Astrocyte (in vitro differentiated cells and primary cell): ENCODE measurements at places on chromosomes 13 and 19. TPM values are rescaled to one million over a fixed set of nuclear protein-coding genes. Genes with fewer than 3 reads are reported as not detected.
A peak's percentile ranks its signal among the peaks of the same experiment; 100 is the strongest.

NLRP7 gene
- total RNA-seq = not detected in 2 replicates

RAB4B gene
- total RNA-seq = 18.8 and 21.0 TPM in 2 replicates

NCR1 gene
- total RNA-seq = not detected in 2 replicates

CYP2A6 gene
- total RNA-seq = not detected in 2 replicates

CCNE1 gene
- total RNA-seq = 6.8 and 8.8 TPM in 2 replicates

PPM1N gene
- total RNA-seq = 0.67 and 1.3 TPM in 2 replicates

PVR gene
- total RNA-seq = 81.6 and 83.5 TPM in 2 replicates

CD37 gene
- 0.20 TPM in 1 of 2 replicates, not detected in the other for total RNA-seq

DNA sequence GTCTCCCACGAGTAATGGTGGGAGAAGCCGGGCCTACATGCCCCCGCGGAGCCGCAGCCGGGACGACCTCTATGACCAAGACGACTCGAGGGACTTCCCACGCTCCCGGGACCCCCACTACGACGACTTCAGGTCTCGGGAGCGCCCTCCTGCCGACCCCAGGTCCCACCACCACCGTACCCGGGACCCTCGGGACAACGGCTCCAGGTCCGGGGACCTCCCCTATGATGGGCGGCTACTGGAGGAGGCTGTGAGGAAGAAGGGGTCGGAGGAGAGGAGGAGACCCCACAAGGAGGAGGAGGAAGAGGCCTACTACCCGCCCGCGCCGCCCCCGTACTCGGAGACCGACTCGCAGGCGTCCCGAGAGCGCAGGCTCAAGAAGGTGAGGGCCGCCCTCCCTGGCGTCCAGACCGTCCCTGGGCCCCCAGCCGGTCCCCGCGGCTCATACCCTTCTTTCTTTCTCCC is 1.4 kb upstream of the USF2 start:
- H3K4me3 ChIP-seq = peak overlapping the region; percentile 95
- DNase-seq = no peak
- peaks cover 5% of the 10 kb centered on the region for H3K4me1 ChIP-seq
- peak overlapping the region; percentile 83 for H3K27ac ChIP-seq
- no peaks in the 10 kb centered on the region for H3K27me3 ChIP-seq

DNA sequence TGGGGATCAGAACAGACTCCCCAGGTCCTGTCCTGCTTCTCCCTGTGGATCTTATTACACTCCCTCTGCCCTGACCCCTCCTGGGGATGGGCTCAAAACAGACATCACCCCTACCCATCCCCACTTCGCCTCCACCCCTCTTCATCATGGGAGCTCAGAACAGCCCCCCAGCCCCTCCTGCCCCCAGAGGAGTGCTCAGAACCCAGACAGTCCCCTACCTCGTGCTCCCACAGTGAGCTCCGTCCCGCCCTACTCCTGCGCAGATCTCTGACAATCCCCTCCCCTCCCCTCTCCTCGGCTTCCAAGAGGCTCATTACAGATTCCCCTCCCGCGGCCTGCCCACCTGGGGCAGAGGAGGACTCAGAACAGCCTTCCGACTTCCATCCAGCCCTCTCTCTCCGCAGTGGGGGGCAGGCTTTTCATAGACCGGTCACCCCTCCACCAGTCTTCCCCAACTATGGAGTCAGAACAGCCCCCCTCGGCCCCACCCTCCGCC is 6.1 kb downstream of the NXNL1 start:
- H3K4me1 ChIP-seq = no peaks in the 10 kb centered on the region
- peaks cover 23% of the 10 kb centered on the region for H3K27me3 ChIP-seq
- H3K4me3 ChIP-seq = no peak overlapping the region
- DNase-seq = no peak
- no peak overlapping the region for H3K27ac ChIP-seq
- H3K36me3 ChIP-seq = no peaks in the 10 kb centered on the region

DNA sequence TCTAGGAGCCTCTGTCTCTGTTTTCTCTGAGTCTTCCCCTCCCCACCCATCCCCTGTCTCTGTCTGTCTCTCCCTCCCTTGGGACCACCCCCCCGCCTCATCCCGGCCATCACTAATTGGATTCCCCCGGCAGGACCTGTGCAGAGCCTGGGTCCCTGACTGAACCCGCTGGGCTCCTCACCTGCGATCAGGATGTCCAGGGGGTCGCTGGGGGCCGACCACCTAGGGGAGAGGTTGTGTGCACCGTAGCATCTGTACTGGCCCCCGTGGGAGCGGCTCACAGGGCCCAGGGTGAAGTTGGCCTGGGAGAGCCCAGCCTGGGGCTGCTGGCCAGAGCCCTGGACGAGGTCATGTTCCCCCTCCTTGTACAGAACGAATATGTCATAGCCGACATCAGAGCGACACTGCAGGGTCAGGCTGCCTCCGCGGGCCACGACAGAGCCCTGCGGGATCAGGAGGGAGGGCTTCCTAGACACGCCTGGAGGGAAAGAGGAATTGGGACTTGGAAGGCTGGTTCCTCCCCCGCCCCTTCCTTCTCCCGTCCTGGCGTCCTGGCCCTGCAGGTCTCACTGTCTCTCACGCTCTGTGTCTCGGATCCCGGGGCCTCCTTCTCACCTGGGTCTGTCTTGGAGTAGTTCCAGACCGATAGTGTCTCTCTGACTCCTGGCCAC is 1.8 kb downstream of the LILRB5 start:
- H3K36me3 ChIP-seq = no peaks in the 10 kb centered on the region
- H3K4me3 ChIP-seq = no peak overlapping the region
- no peaks in the 10 kb centered on the region for H3K4me1 ChIP-seq

DNA sequence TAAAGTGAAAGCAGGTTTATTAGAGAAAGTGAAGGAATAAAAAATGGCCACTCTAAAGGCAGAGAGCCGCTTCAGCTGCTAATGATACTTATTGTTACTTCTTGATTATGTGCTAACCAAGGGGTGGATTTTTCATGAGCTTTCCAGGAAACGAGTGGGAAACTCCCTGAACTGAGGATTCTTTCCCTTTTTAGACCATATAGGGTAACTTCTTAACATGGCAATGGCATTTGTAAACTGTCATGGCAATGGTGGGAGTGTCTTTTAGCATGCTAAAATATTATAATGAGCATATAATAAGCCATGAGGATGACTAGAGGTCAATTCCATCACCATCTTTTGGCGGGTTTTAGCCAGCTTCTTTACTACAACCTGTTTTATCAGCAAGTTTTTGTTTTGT is 890.0 kb downstream of the UQCRFS1 start:
- H3K27me3 ChIP-seq = no peaks in the 10 kb centered on the region
- H3K36me3 ChIP-seq = no peaks in the 10 kb centered on the region
- DNase-seq = no peak
- no peak overlapping the region for H3K4me3 ChIP-seq
- H3K27ac ChIP-seq = no peak overlapping the region

DNA sequence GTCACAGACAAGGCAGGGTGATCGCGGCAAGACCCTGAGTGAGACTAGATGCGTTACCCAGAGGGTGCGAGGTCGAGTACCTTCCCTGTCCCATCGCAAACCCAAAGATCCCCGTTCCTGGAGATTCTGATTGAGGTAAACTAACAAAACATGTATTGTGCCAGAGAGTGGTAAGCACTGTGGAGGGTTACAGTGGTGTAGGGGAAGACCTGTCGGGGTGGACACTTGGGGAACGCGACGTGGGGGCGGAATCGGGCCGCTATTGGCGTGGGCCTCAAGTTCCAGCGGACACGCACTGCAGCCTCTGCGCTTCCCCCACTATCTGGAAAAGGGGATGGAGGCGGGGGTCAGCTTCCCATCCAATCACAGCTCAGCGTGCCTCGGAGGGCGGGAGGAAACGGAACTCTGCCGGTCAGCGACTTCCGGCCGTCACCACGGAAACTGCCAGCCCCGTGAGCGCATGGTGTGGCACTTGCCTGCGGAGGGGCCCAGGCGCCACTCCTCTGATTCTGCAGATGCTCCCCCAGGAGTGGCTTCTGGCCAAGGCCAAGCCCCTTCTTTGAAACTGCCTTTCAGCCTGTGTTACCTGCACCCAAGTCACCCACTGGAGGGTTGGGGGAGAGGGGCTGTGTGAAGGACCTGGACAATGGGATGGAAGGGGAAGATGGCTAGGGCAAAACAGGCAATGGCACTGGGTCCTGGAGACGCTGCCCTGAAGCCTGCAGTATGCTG is 1.0 kb upstream of the UBE2M start:
- H3K27me3 ChIP-seq = peaks cover 10% of the 10 kb centered on the region
- DNase-seq = peak; percentile 86
- peaks cover 5% of the 10 kb centered on the region for H3K36me3 ChIP-seq
- peaks cover 40% of the 10 kb centered on the region for H3K4me1 ChIP-seq
- peak overlapping the region; percentile 97 for H3K27ac ChIP-seq

- H3K36me3 ChIP-seq = no peaks in the 10 kb centered on the region
- H3K4me3 ChIP-seq = no peak overlapping the region
- H3K27ac ChIP-seq = no peak overlapping the region
- peaks cover 2% of the 10 kb centered on the region for H3K4me1 ChIP-seq
Observed at GRCh38 chr13:75258159-75258782, 223.7 kb downstream of the TBC1D4 start.

DNA sequence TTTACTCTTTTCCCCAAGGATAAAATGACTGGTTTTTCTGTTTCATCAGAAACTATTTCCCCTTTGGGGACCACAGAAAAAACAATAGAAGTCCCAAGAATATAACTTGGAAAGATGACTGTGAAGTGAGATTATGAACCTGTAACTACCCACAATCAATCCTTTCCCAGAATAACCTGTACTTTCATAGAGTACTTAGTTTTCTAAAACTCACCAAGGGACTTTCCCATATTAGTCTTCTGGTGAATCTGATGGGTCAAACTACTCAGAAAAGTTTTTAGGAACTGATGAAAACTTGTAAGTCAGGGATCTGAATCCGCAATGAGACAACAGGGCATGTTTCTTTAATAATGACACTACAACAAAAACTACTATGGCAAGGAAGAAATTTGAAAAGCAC is 62.6 kb downstream of the STK24 start:
- H3K27me3 ChIP-seq = no peaks in the 10 kb centered on the region
- H3K4me3 ChIP-seq = no peak overlapping the region
- peaks cover 8% of the 10 kb centered on the region for H3K4me1 ChIP-seq

DNA sequence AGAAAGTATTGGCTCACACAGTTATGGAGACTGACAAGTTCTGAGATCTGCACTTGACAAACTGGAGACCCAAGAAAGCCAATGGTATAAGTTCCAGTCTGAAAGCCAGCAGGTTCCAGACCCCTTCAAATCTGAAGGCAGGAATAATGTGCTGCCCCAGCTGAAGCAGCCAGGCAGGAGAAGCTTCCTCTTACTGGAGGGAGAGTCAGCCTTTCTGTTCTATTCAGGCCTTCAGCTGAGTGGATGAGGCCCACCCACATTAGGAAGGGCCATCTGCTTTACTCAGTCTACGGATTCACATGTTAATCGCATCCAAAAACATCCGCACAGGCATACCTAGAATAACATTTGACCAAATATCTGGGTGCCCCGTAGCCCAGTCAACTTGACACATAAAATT is 8.2 kb upstream of the VWA8 start:
- H3K27me3 ChIP-seq = no peaks in the 10 kb centered on the region
- no peak overlapping the region for H3K4me3 ChIP-seq
- DNase-seq = no peak
- no peaks in the 10 kb centered on the region for H3K4me1 ChIP-seq
- H3K27ac ChIP-seq = no peak overlapping the region

DNA sequence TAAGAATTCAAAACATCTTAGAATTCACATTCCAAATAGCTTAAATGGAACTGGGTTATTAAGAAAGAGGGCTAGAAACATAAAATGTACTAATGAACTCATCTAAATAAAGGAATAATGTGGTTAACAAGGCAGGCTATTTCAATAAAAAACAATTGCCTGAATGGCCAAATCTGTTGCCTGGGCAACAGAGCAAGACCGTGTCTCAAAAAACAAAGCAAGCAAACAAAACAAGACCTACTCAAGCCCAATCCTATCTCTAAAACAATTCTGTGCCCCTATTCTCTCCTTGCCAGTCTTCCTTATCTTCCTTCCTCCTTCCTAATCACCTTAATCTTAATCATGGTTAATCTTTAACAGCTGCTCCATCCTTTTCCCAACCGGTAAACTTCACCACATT is 12.1 kb downstream of the IGFL1 start:
- H3K27ac ChIP-seq = no peak overlapping the region
- peaks cover 45% of the 10 kb centered on the region for H3K27me3 ChIP-seq
- DNase-seq = no peak
- H3K4me1 ChIP-seq = no peaks in the 10 kb centered on the region

- H3K4me1 ChIP-seq = peaks cover under 1% of the 10 kb centered on the region
- no peaks in the 10 kb centered on the region for H3K36me3 ChIP-seq
- no peak overlapping the region for H3K4me3 ChIP-seq
- H3K27ac ChIP-seq = no peak overlapping the region
- no peaks in the 10 kb centered on the region for H3K27me3 ChIP-seq
- no peak for DNase-seq
Observed at GRCh38 chr13:51613535-51613934, 29.3 kb downstream of the WDFY2 start.
